Lower lobe of right lung (tissue), 2 donors: ENCODE measurements at places on chromosomes 4 and X.

DNA sequence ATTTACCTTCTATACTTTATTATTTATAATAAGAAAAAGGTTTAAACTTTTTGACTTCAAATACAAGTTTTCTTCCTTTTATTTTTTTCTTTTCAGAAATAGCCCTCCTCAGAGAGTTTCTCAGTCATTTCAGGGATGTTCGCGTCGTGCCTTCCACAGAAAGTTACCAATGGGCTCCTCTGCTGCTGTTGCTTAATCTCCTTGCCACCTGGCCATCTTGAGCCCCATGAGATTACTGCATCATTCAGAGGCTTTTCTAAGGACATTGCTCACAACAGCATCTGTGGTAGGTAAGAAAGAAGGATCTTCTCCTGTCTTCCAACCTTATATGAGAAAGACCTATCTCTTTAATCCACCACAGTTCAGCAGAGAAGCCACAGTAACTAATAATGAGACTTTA lies 1361.9 kb upstream of the ADGRL3 start:
- DNase-seq, result no peak

GRCh38 chr4:151797853-151798252 lies 37.0 kb upstream of the GATB start:
- no peak for DNase-seq

DNA sequence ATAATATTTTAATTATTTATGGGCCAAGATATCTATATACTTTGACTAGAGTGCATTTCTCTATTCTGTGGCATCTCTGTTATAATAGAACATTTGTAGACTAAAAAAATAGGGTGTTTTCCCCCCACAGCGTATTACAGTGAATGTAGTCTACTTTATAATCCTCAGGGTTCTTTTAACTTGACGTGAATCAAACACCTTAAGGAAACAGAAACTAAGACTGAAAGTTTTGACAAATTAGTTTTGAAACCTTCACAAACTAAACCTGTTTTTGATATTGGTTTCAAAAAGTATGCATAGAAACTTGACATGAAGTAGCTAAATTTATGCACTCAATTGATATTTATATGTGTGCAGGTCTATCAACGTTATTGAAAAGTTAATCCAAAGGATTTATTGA lies 1963.1 kb upstream of the TENM3 start:
- no peak for DNase-seq

GRCh38 chr4:150310159-150310895 lies 232.1 kb downstream of the DCLK2 start:
- DNase-seq, result no peak

- DNase-seq, result no peak
Observed at GRCh38 chr4:144384408-144384807, 243.9 kb upstream of the GYPA start.

DNA sequence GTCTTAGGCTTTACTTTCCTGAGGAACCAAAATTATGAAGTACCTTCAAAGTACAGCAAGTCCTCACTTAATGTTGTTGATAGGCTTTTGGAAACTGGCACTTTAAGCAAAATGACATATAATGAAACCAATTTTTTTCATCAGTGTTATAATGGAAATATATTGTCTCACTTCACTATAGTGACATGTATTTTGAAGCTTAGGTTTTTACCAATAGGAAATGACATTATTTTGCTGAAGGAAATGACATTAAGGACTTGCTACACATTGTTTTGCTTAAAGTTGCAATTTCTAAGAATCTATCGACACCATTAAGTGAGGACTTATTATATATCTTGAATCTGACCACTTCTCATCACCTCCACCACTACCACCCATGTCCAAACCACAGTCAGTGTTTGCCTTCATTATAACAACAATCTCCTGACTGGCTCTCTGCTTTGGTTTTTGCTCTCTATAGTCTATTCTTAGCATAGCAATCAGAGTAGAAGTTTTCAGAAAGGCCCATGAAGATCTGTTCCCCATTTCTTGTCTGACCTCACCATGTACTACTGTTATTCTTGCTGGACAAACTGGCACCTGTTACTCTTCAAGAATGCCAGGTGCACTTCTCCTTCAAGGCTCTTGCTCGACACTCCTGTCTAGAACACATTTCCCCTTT lies 311.2 kb downstream of the BMPR1B start:
- DNase-seq, result no peak

GRCh38 chr4:211033-211511 lies 86.8 kb downstream of the ZNF718 start:
- no peak for DNase-seq

- DNase-seq, result no peak
Observed at GRCh38 chrX:1023676-1024075, 188.8 kb downstream of the CRLF2 start.
